ENCODE measurements at places on chromosomes 5 and 9.

- no peak for DNase-seq
Measured at GRCh38 chr9:37420271-37421215, 2.0 kb upstream of the GRHPR start.

DNA sequence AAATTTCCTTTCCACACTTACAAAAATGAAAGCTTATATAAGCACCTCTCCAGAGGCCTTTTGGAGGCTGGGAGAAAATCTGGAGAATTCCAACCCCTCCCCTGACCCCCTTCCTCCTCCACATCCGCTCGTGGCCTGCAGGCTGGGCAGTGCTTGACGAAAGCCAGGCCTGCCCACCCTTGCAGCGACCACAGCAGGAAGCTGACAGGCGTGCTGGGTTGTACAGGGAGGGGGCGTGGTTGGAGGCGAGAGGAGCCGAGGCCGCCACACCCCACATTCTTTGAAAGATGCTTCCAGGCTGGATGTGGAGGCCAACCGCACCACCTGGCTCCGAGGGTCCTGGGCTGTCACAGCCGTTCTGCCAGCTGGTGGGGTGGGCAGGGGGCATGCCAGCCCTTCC, 47.8 kb upstream of the IER5L start:
- peak; percentile 69 for DNase-seq

DNA sequence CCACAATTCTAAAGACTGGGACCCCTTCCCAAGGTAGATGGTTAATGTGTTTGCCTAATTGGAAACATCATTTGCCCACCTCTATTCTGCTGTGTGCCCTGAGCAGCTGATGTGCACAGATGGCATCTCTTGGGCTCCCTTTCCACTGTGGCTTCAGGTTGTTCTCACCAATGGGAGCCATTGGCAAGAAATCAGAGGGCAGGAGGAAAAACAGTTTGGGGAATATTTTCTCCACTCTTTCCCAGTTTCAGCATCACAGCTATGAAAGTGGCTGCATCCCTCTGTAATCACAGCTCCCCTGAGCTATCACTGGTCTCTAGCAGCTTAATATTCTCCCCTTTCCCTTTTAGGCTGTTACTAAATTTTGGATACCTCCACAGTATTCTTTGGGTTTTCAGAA, 911.6 kb upstream of the SEMA6A start:
- no peak for DNase-seq

GRCh38 chr9:138095813-138096518, 218.4 kb downstream of the CACNA1B start:
- DNase-seq = no peak

DNA sequence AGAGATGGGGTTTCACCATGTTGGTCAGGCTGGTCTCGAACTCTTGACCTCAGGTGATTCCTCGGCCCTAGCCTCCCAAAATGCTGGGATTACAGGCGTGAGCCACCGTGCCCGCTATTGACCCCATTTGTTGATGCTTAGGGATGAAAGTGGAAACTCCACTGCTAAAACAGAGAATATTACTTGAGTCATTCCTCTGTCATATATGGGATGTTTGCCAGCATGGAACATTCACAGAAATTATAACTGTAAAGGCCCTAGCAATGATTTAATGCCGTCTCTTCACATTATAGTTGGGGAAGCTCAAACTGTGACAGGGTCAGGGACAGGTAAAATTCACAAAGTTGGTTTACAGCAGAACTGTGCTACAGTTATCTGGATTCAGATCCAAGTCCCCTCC, 94.5 kb downstream of the TMC1 start:
- no peak for DNase-seq

- DNase-seq = no peak
Measured at GRCh38 chr5:56761151-56761885, 54.0 kb upstream of the MAP3K1 start.

- no peak for DNase-seq
Measured at GRCh38 chr5:142634216-142635011, 51.5 kb downstream of the FGF1 start.

DNA sequence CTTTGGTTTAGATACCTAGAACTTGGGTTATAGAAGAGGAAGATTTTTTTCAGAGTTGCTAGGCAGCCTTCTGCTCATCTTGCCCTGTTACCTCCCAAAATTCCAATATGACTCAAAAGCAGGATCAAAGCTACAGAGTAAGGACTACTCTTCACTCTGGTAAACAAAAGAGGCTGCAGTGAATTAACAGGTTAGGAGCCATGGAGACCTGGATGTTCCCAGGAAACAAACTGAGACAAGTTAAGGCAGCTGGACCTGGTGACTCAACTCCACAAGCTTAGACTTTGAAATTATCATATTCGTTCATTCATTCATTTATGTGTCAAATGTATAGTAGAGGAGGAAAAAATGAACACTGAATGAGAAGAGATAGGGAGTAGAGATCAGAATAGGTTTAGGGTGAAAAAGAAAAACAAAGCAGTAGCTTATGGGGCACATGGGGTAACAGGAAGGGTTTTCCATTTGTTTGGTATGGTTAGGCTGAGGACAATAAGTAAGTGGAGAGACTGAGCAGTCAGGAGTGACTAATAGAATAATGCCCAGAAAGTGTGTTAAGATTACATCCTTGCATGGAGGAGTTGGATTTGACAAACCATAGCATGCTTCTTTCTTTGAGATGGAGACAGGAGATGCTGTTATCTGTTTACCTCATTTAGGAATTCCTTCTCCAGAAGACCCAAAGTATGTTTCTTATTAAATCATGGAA, 464.0 kb upstream of the ZNF608 start:
- no peak for DNase-seq

- DNase-seq = no peak
Measured at GRCh38 chr9:4662989-4663792, 1.1 kb downstream of the PLPP6 start.

DNA sequence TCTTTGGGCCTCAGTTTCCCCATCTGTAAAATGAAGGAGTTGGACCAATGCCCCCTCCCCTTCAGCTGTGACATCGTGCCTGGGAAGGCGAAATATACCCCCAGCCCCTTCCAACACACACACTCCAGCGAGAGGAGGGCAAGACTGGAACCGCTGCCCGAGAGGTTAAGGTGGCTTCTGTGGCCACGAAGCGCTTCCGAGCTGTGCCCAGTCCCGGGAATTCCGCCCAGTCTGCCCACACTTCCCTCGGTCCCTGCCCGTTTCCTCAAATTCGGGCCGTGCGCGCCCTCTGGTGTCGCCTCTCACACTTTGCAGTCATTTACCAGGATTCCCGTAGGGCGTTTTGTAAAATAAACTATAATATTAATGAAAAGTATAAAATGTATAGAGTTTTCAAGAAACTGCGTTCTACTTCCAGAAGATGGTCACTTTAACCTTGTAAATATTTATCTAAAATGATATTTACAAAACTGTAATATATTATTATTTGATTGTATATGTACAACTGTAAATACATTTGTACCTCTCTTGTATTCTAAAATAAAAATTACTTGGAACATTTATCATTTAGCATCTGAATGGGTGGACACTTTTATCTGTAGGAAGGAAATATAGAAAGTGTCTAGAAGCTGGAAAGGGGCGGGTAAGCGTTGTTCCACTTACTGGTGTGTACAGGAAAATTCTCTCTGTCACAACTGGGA, 11.0 kb upstream of the EXOSC2 start:
- DNase-seq = peak; percentile 68

- DNase-seq = no peak
Measured at GRCh38 chr5:67243349-67243748, 46.8 kb upstream of the CD180 start.

- DNase-seq = no peak
Measured at GRCh38 chr5:110884005-110884404, 145.2 kb downstream of the SLC25A46 start.

GRCh38 chr9:121201738-121202533, at the start of gene RAB14:
Gene RAB14, minus strand, starts transcription at chr9:121201869. Its CDS starts 8,457 bp downstream, at chr9:121193412.
- DNase-seq = peak; percentile 99
